ENCODE measurements at places on chromosomes 4 and X.

GRCh38 chr4:146023334-146023967 lies 84.8 kb upstream of the ZNF827 start:
- DNase-seq, result no peak

DNA sequence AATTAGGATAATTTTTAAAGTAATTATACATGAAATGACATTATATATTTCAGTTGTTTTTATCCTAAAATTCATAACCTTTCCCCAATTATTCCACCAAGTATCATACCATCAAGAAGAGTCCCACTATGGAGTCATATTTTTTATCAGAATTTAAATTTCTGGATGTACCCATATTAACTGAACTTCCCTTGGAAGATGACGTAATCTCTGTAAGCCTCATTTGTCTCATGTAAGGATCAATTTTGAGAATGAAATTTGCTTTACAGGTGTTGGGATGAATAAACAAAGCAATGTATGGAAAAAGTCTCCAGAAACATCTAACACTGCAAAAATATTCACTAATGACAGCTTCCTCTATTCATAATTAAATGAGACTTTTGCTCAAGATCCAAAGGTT lies 147.5 kb downstream of the NPFFR2 start:
- DNase-seq, result no peak

GRCh38 chrX:150587585-150588503 lies 19.4 kb downstream of the MTM1 start:
- DNase-seq, result no peak

DNA sequence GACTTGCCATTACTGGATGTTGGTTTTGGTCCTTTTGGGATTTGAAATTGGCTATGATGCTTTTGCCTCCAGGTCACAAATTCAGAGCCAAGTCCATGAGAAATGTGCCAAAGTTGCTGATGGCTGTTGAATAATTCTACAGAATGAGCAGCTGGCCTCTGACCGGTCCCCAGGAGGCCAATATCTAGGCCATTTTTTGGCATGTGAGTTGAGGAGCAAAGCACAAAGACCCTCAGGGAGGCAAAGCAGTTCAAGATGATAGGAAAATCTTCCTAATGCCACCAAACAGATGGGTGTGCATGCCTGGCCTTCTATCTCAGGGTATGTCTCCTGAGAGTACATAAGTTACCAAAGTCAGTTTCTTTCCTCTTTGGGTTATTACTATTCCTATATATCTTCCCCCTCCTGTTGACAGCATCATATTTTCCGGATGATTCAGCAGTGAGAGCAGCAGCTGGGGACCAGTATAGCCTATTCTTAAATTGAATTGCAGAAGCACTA lies 44.4 kb downstream of the SEL1L3 start:
- DNase-seq, result no peak

- no peak for DNase-seq
Observed at GRCh38 chr4:188145601-188146000, 6.4 kb downstream of the TRIML1 start.

Measured in NCI-H2227 treated with DMSO at 0.1 percent for 48 hours (cell line).